ENCODE measurements at places on chromosomes 5 and 9. TPM values are rescaled to one million over a fixed set of nuclear protein-coding genes. Genes with fewer than 3 reads are reported as not detected.

Gene MLLT3
- 12.1 TPM for total RNA-seq

Gene MCCC2
- 23.9 TPM for total RNA-seq

Gene PCDHAC2
- not detected for total RNA-seq

Gene SPOCK1
- 238 TPM for total RNA-seq

Gene TRIM36
- total RNA-seq, result 0.13 TPM

Gene IFNA13
- total RNA-seq, result not detected

Gene NUTM2F
- not detected for total RNA-seq

Gene RGS7BP
- total RNA-seq, result 0.11 TPM

Gene OR1J2
- not detected for total RNA-seq

Gene GABRA1
- total RNA-seq, result not detected

Gene C5orf47
- not detected for total RNA-seq

Gene RECK
- 127 TPM for total RNA-seq

Gene TRAF1
- total RNA-seq, result 0.38 TPM

Gene NEURL1B
- total RNA-seq, result 0.38 TPM

Gene CDC25C
- total RNA-seq, result 5.9 TPM

Gene GPR21
- 0.65 TPM for total RNA-seq

Gene IL3
- total RNA-seq, result not detected

Gene HCN1
- total RNA-seq, result not detected

Gene BAAT
- not detected for total RNA-seq

Gene SPAAR
- not detected for total RNA-seq

Gene EFNA5
- not detected for total RNA-seq

Gene CAMK2A
- total RNA-seq, result 0.51 TPM

Gene TEX48
- not detected for total RNA-seq
